ENCODE measurements at places on chromosomes 7 and 10. TPM values are rescaled to one million over a fixed set of nuclear protein-coding genes. Genes with fewer than 3 reads are reported as not detected.

DNA sequence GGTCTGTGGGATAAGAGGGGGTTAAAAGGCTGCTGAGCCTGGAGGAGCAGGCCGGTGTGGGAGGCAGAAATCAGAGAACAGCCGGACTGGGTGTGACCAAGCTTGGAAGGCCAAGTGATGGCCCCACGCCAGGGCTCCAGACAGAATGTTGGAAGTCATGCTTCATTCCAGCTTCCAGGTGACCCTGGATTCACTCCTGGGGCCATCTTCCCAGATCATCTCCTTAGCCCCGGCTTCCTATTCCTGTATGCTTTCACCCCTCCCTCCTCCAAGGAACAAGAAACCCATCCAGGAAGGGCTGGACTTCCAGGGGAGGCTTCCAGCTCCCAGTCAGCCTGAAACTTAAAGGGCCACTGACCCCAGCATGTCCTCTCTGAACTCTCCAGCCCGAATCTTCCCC is 1.0 kb downstream of the INMT start:
- no peak for DNase-seq

DNA sequence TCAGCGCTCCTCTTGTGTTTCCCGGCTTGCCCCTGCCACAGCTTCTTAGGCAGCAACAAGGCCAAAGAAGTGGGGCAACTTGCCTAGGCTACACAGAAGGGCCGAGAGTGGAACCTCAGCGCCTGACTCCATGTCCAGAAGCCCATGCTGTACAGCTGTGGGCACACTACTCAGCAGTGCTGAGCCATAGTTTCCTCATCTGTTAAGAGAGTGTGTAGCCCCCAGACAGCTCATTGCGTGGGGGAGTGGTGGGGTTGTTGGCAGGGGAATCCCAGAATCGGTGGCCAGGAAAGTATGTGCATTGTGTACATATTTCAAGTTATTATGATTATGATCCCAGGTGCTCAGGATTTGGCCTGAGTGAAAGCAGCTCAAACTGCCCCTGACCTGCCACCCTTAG is 96.2 kb downstream of the CDH23 start:
- DNase-seq = no peak

- no peak for DNase-seq
Observed at GRCh38 chr10:98201760-98202159, 66.2 kb downstream of the LOXL4 start.

The CYP51A1 gene
- 49.2 TPM for total RNA-seq
